Endodermal cell (in vitro differentiated cells): ENCODE measurements at places on chromosomes 6 and 20. TPM values are rescaled to one million over a fixed set of nuclear protein-coding genes. Genes with fewer than 3 reads are reported as not detected.

RAD21L1 gene
- not detected in 2 replicates for total RNA-seq

PCED1A gene
- 38.6 and 40.2 TPM in 2 replicates for total RNA-seq

MEI4 gene
- total RNA-seq, result 0.45 and 0.62 TPM in 2 replicates

BIRC7 gene
- total RNA-seq, result not detected in 2 replicates

IRF4 gene
- total RNA-seq, result 0.18 TPM in 1 of 2 replicates, not detected in the other

FBXL4 gene
- total RNA-seq, result 16.5 to 19.5 TPM (median 17.4 TPM) in 3 replicates

PERP gene
- 85.4 to 99.0 TPM (median 93.1 TPM) in 3 replicates for total RNA-seq

MTCH1 gene
- 225 and 235 TPM in 2 replicates for total RNA-seq

CGA gene
- total RNA-seq, result not detected in 3 replicates

DPPA5 gene
- total RNA-seq, result not detected in 3 replicates

NKAIN2 gene
- 1.8 TPM in 1 of 2 replicates, not detected in the other for total RNA-seq

GNMT gene
- total RNA-seq, result 0.29 and 0.84 TPM in 2 replicates

INSM1 gene
- 0.21 to 0.73 TPM (median 0.57 TPM) in 3 replicates for total RNA-seq

TNXB gene
- total RNA-seq, result 3.8 and 4.0 TPM in 2 replicates

TUBB1 gene
- total RNA-seq, result not detected in 3 replicates

GRCh38 chr6:14726816-14727493 lies 518.9 kb upstream of the JARID2 start:
- no peaks in the 10 kb centered on the region for H3K4me1 ChIP-seq
- H3K27me3 ChIP-seq, result no peaks in the 10 kb centered on the region
- H3K36me3 ChIP-seq, result no peaks in the 10 kb centered on the region
- H3K4me3 ChIP-seq, result no peak overlapping the region

DNA sequence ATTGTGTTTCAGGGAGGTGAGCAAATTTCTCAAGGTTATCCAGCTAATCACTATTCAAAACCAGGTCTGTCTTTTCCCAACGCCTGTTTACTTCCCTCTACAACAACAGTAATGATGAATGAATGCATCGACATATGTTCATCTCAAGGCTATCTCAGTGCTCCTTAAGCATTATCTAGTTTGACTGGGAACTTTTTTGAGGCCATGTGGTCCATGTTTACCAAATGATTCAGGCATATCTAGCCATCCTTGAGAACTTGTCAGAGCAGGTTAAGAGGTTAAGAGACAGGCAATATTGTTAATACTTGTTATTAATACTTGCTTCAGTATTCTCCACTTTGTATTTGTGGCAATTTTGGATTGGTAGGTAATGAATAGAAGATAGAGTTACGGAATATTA lies 1038.4 kb upstream of the FLRT3 start:
- H3K27me3 ChIP-seq, result no peaks in the 10 kb centered on the region
- DNase-seq, result no peak
- H3K27ac ChIP-seq, result no peak overlapping the region
- H3K4me1 ChIP-seq, result no peaks in the 10 kb centered on the region
- H3K36me3 ChIP-seq, result no peaks in the 10 kb centered on the region
- no peak overlapping the region for H3K4me3 ChIP-seq

DNA sequence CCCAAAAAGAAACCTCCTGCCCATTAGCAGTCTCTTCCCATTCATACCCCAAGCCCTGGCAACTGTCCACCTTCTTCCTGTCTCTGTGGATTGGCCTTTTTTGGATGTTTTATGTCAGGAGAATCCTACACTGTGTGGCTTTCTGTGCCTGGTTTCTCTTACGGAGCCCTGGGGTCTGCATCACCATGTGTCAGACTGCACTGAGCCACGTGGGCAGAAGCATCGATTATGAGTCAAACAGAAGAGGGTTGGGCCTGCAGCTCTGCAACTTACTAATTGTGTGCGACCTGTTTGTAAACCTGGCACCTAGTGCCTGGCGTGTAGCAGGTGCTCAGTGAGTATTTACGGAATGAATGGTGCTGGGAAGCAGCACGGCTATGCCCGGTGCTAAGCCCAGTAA lies 62.6 kb downstream of the IGF2R start:
- H3K27me3 ChIP-seq, result no peaks in the 10 kb centered on the region
- H3K36me3 ChIP-seq, result peaks cover 81% of the 10 kb centered on the region
- H3K4me3 ChIP-seq, result no peak overlapping the region
- DNase-seq, result no peak
- H3K4me1 ChIP-seq, result no peaks in the 10 kb centered on the region
- no peak overlapping the region for H3K27ac ChIP-seq

DNA sequence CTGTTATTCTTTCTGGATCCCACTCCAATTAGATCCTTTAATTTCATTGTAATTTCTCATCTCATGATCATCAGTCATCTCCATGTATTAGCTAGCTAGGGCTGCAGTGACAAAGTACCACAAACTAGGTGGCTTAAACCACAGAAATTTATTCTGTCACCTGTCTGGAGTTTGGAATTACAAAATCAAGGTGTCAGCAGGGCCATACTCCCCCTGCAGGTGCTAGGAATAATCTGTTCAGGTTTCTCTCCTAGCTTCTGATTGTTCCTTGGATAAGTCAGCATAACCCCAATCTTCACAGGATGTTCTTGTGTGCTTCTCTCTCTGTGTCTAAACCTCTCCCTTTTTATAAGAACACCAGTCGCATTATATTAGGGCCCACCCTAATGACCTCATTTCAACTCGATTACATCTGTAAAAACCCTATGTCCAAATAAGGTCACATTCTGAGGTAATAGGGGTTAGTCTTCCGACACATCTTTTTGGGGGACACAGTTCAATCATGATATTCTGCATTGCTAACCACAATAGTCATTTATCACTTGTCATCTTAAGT lies 40.5 kb downstream of the BEND6 start:
- H3K4me1 ChIP-seq, result no peaks in the 10 kb centered on the region
- no peaks in the 10 kb centered on the region for H3K27me3 ChIP-seq
- H3K4me3 ChIP-seq, result no peak overlapping the region
- H3K36me3 ChIP-seq, result no peaks in the 10 kb centered on the region

- peaks cover 11% of the 10 kb centered on the region for H3K4me1 ChIP-seq
- no peak for DNase-seq
- no peaks in the 10 kb centered on the region for H3K27me3 ChIP-seq
- no peaks in the 10 kb centered on the region for H3K36me3 ChIP-seq
- H3K27ac ChIP-seq, result no peak overlapping the region
These were observed 48.9 kb downstream of the CLIC5 start for GRCh38 chr6:45966797-45967196.

- no peaks in the 10 kb centered on the region for H3K4me1 ChIP-seq
- no peak for DNase-seq
- no peak overlapping the region for H3K27ac ChIP-seq
These were observed 11.3 kb downstream of the CPNE1 start for GRCh38 chr20:35653430-35653734.

DNA sequence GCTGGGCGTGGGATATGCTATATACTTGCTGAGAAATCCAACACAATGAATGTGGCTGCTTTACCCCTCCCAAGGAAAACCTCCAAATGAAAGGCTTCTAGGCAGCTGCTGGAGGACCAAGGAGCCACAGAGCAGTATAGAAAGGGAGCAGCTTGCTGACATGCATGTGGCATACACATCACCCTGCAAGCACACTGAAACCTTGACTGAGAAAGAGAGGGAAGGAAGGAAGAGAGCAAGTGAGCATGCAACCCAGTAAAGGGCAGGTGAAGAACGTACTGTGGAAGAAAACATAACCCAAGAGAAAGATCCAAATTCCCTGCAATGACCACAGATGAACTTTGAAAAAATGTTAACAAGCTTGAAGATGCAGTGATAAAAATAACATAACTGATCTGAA lies 543.0 kb downstream of the KIF16B start:
- no peak for DNase-seq
- no peak overlapping the region for H3K27ac ChIP-seq
- no peaks in the 10 kb centered on the region for H3K4me1 ChIP-seq
- no peak overlapping the region for H3K4me3 ChIP-seq
- H3K27me3 ChIP-seq, result no peaks in the 10 kb centered on the region

GRCh38 chr6:144077871-144078270 lies 17.5 kb downstream of the SF3B5 start:
- no peak overlapping the region for H3K27ac ChIP-seq
- H3K27me3 ChIP-seq, result peaks cover 6% of the 10 kb centered on the region

DNA sequence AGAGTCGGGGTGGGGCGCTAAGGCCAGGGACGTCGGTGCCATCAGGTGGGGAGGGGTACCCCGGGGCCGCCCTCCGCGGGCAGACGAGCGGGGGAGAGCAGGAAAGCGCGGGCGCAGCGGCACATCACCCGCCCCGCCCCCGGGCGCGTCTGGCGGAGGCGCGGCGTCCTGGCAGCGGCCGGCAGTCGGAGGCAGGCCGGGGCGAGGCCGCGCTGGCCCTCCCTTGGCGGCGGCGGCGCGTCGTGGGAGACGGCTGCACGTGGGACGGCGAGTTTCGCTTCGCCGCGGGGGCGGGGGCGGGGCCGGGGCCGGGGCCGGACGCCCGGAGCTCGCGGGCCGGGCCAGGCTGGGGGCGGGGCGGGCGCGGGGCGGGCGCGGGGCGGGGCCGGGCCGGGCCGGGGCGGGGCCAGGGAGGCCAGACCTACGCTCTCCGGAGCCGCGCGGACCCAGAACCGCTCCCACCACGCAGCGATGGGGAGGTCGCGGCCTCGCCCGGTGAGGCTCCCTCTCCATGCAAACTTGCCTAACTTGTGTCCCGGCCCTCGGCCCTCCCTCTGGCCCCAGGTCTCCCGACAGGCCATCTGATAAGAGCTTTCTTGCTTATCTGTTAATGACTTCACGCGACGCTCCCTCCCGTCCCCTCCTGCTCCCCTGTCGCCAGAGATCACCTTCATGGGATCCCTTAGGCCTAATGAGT lies 12.5 kb downstream of the ITPR3 start:
- peaks cover 7% of the 10 kb centered on the region for H3K4me1 ChIP-seq
- H3K36me3 ChIP-seq, result no peaks in the 10 kb centered on the region
- H3K27me3 ChIP-seq, result no peaks in the 10 kb centered on the region
- peak; percentile 89 for DNase-seq
- H3K27ac ChIP-seq, result no peak overlapping the region

DNA sequence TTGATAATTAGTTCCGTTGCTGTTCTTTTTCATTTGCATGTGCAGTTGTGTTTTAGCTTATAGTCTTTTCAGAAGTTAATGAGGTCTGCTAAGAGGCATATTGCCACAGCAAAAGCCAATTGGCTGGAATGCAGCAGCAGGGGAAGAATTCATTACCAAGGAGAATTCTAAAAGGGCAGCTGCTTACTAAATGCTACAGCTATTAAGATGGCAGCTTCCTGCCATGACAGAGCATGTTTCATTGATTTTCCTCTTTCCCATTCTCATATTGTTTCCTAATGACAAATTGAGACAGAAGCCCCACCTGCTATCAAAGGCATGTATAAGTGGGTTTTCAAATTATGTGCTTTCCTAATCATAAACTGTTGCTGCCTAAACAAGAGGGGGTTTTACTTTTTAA lies 66.6 kb downstream of the CLVS2 start:
- H3K27me3 ChIP-seq, result no peaks in the 10 kb centered on the region
- H3K36me3 ChIP-seq, result peaks cover 27% of the 10 kb centered on the region
- DNase-seq, result no peak
- H3K4me1 ChIP-seq, result no peaks in the 10 kb centered on the region
- no peak overlapping the region for H3K4me3 ChIP-seq

- no peaks in the 10 kb centered on the region for H3K4me1 ChIP-seq
- H3K36me3 ChIP-seq, result no peaks in the 10 kb centered on the region
- no peak overlapping the region for H3K4me3 ChIP-seq
- H3K27ac ChIP-seq, result no peak overlapping the region
- no peaks in the 10 kb centered on the region for H3K27me3 ChIP-seq
These were observed 48.2 kb upstream of the QKI start for GRCh38 chr6:163366288-163366687.

DNA sequence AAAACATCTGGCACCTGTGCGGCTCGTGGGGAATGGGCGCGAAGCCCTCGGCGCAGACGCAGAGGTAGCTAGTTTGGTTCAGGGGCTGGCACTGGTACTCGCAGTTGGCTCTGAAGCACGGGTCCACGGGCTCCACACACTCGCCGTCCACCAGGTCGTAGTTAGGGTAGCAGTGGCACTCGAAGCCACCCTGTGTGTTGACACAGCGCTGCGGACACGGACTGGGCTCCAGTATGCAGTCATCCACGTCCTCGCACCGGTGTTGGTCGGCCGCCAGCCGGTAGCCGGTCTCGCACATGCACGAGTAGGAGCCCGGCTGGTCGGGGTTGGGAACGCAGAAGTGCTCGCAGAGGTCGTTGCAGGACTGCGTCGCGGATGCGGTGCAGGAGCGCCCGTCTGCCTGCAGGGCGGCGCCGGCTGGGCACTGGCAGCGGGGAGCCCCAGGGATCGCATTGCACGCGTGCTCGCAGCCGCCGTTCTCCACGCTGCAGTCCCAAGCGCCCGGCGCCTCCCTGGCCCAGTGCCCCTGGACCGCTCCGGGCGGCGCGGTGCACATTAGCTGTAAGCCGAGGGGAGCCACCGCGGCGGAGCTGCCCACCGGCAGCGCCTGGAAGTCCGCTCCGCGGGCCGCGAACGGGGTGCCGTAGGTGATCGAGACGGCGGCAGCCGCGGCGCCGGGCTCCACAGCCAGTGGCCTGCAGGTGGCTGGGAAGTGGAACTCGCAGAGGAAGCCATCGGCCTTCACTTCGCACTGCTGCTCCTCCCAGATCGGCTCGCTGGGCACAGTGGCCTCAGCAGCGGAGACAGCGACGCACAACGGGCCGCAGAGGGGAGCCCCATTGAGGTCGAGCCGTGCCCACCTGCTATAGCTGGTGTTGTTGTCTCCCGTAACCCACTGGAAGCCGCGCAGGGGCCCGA lies 930 bp downstream of the THBD start:
- H3K36me3 ChIP-seq, result no peaks in the 10 kb centered on the region
- H3K4me3 ChIP-seq, result peak overlapping the region; percentile 84
- H3K27ac ChIP-seq, result no peak overlapping the region
- peaks cover under 1% of the 10 kb centered on the region for H3K4me1 ChIP-seq
- H3K27me3 ChIP-seq, result peaks cover 46% of the 10 kb centered on the region

GRCh38 chr20:8782804-8783203 lies 286.1 kb upstream of the PLCB4 start:
- no peak overlapping the region for H3K4me3 ChIP-seq
- no peaks in the 10 kb centered on the region for H3K4me1 ChIP-seq
- H3K27ac ChIP-seq, result no peak overlapping the region

DNA sequence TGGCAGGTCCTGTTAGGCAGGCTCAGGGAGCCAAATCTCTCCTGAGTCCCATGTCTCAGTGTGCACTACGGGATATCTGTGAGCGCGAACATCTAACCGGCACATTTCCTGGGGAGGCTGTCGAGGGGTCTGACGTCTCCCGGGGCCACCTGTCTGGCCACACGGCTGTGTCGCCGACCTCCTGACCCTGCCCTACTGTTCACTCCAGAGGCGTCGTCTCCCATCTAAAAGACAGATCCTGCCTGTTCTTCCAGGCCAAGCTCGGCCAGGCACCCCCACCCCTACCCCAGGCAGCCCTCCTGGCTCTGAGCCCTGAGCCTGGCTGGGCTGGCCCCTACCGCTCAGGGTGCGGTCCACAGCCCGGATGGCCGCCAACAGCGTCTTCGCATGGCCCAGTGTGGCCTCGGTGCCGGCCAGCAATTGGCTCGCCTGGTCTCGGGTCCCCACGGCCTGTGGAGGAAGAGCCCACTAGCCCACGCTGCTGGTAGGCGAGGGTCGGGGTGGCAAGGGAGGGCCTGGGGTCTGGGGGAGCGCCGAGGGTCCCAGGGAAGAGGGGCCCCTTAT lies 16.6 kb downstream of the ADRM1 start:
- H3K36me3 ChIP-seq, result peaks cover 56% of the 10 kb centered on the region
- DNase-seq, result no peak
- H3K27ac ChIP-seq, result no peak overlapping the region
- no peaks in the 10 kb centered on the region for H3K4me1 ChIP-seq
- H3K27me3 ChIP-seq, result no peaks in the 10 kb centered on the region

GRCh38 chr6:111759331-111759835 lies 113.9 kb downstream of the FYN start:
- H3K4me1 ChIP-seq, result peaks cover 3% of the 10 kb centered on the region
- H3K27me3 ChIP-seq, result no peaks in the 10 kb centered on the region
- no peaks in the 10 kb centered on the region for H3K36me3 ChIP-seq
- H3K27ac ChIP-seq, result peak overlapping the region; percentile 25
- DNase-seq, result no peak
- H3K4me3 ChIP-seq, result no peak overlapping the region

GRCh38 chr6:101000341-101000740 lies 119.2 kb upstream of the ASCC3 start:
- H3K4me1 ChIP-seq, result no peaks in the 10 kb centered on the region
- no peak overlapping the region for H3K27ac ChIP-seq
- DNase-seq, result no peak
- H3K4me3 ChIP-seq, result no peak overlapping the region
- H3K36me3 ChIP-seq, result no peaks in the 10 kb centered on the region
